ENCODE measurements at places on chromosomes 5 and 9.

DNA sequence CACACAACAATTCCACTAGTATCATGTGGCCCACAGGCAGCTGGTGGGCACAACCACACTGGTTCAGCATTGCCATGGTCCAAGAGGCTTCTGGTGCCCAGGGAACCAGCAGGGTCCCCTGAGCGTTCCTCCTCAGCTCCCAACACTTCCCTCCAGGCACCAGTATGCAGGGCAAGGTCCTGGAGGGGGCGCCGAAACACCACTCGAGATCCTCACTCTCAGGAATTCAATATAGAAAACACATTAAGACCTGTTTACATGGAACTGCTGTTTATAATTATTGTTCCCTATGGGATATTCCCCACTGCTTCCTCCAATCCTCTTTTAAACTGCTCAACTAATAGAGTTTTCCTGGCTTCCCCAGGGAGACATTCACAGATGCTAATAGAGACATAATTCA is 91.9 kb upstream of the GABRP start:
- no peak for DNase-seq

DNA sequence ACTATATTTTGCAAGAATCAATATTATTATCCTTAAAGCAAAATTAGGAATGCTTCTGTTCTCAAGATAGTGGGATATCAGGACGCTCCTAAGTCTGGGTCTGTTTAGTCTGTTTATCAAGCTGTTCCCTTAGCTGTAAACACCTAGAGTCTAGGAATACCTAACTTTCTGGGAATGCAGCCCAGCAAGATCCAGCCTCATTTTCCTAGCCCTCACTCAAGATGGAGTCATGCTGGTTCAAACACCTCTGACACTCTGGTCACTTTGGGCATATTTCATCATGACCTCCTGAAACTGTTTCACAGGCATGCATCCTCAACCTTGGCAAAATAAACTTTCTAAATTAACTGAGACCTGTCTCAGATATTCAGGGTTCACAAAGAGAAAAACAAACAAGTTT is 14.4 kb upstream of the MRPS30 start:
- no peak for DNase-seq

DNA sequence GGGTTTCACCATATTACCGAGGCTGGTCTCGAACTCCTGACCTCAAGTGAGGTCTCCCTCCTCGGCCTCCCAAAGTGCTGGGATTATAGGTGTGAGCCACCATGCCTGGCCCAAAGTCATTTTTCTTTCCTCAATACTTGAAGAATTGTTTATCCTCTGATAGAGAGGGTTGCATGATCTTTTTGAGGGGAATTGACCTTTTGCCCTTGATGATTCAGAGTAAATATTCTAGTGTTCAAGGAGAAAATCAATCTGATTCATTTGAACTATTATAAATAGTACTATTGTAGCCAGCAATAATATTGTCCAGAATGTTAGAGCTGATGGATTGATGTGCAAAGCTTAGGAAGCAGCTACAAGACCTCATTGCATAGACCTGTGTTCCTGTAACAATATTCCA is 47.1 kb downstream of the UGCG start:
- DNase-seq, result no peak

- DNase-seq, result no peak
Measured at GRCh38 chr9:109993250-109993978, 213.4 kb downstream of the PALM2AKAP2 start.

GRCh38 chr9:2199999-2200796 is 185.1 kb downstream of the SMARCA2 start:
- no peak for DNase-seq

DNA sequence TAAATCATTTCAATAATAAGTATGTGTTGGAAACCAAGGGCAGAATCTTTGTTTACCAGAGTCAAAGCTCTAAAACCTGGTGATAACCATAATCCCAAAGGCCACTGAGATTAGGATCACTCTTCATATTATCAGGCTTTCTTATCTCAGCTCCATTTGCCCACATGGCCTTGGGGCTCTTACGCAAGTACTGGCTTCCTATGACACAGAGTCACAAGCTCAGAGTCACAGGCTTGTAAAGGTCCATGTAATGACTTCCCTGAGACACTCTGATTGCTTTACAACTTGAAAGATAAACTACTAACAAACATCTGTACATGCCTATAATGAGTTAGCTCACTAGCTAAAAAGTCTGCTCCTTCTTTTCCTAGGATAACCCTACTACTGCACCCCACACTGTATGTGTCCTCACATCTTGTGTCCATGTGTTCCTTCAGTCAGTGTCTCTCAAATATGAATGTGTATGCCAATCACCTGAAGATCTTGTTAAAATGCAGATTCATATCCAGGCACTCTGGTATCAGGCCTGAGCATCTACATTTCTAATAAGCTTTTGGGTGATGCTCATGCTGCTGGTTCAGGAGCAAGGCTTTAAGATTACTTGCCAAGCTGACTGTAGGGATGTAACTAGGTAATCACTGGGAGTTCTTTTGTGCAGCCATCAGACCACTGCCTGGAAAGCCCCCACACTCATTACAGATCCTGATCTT is 28.4 kb downstream of the SEMA6A start:
- no peak for DNase-seq
